ENCODE measurements at places on chromosomes 11 and 22.

DNA sequence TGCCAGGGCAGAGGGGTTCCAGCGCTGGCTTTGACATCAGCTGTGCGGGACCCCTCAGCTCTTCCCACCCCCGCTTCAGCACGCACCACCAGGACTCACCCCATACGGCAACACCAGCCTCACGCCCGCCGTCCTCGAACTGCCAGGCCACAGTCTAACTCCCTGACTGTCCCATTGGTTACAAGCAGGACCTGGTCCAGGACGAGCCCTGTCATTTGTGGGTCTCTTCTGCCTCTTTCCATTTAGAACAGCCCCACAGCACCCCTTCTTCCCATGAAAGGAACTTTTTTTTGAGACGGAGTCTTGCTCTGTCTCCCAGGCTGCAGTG, 81.7 kb downstream of the PHF21B start:
- no peak for DNase-seq

- no peak for DNase-seq
These were observed 36.2 kb downstream of the THOC5 start for GRCh38 chr22:29517215-29517908.

GRCh38 chr22:20581503-20582170, 74.2 kb downstream of the MED15 start:
- no peak for DNase-seq

DNA sequence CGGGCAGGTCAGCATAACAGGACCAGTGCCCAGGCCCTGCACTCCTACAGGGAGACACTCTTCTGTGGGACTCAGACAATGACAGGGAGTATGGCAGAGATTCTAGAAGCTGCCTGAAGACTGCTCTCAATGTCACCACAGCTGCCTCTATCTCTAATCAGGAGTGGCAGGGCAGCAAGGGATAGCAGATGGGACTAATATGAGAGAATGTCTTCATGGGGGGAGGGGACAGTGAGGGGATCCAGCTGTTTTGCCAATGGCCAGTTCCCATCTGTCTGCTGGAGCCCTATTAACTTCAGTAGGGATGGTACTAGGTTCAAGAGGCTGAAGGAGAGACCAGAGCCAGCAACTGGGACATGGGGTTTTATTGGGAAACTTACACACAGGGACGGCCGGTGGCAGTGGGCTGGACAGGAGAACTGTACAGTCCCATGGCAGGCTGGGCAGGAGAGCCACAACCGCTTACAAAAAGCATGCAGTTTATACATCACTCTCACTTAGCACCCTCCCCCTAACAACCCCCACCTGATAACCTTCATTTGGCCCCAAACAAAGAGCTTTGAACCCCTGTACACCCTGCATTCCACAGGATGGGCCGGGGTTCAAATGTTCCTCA, 2.5 kb upstream of the CD82 start:
- DNase-seq: no peak

DNA sequence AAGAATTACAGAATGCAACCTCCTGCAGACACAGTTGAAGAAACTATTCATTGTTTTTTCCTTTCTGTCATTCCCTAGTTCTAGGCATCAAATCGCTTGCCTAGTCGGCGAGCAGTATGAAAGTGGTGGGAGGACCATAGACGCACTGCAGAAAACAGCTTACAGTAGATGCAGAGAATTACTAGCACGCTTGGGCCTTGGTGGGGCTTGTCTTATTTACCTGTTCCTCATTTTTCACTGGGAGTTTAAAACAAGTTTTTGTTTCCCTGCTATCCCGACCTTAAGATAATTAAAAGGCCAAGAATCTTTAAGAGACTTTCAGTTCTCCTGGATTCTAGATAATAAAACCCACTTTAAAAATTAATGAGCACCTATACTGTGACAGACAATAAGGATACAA, 713 bp upstream of the ARL14EP start:
- no peak for DNase-seq

DNA sequence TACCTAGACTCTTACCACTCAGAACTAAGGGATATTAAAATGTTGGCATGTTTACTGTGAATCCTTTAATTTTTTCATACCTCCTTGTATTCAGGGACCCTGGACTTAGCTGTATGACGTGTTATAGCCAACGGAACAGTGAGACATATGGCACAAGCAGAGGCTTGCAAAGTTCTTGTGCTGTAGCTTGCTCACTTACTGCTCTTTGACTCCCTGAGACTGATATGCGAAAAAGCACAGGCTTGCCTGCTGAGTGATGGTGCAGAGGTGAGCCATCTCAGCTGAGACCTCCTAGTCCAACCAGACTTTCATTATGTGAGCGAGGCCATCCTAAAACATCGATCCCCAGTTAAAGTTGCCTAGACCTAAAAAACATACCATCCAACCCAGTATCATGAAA, 811.0 kb downstream of the METTL15 start:
- no peak for DNase-seq

GRCh38 chr22:30004694-30005093, 75.6 kb upstream of the HORMAD2 start:
- no peak for DNase-seq

GRCh38 chr22:48720662-48721394, 1106.8 kb downstream of the BRD1 start:
- DNase-seq: no peak

GRCh38 chr11:42301777-42302176, 842.3 kb upstream of the LRRC4C start:
- DNase-seq: no peak

GRCh38 chr11:82734120-82734479, 436 bp upstream of the FAM181B start:
- no peak for DNase-seq

DNA sequence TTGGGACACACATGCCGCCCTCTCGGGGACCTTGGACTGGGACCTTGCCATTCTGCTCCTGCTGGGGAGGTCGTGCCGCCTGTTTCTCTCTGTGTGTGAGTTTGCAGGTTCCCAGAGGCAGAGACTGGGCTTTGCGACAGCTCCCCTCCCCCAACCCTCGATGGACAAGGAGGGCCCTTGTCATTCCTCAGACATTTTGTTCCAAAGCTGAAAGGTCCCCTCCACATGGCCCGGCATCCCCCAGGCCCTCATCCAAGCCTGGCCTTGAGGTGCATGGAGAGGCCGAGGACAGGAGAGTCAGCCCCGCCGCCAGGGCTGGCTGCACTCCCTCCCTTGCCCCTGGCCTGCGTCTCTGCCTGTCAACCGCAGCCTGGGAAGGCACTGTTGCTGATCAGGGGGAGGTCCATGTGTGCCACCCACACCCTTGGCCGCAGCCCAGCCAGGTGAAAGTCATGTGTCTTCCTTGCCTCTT, 25.6 kb downstream of the FADS2 start:
- DNase-seq: no peak

DNA sequence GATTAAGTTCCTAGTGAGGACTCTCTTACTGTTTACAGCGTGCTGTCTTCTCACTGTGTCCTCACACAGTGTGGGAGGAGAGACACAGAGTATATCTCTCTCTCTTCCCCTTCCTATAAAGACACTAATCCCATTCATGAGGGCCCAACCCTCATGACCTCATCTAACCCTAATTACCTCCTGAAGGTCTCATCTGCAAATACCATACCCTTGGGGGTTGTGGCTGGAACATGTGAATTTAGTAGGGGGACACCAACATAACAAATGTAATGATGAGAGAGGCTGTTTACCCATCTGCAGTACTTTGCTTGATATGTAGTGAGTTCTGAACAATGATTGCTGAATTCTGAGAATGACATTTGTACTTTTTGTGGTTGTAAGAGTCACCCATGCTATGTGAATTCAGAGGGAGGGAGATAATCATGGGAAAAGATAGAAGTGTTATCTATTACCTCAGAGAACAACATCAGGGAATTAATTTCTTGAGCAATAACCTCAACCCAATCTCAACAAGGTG, 4.9 kb upstream of the OR52W1 start:
- no peak for DNase-seq

GRCh38 chr11:111540937-111541253, 375 bp downstream of the LAYN start:
- no peak for DNase-seq

DNA sequence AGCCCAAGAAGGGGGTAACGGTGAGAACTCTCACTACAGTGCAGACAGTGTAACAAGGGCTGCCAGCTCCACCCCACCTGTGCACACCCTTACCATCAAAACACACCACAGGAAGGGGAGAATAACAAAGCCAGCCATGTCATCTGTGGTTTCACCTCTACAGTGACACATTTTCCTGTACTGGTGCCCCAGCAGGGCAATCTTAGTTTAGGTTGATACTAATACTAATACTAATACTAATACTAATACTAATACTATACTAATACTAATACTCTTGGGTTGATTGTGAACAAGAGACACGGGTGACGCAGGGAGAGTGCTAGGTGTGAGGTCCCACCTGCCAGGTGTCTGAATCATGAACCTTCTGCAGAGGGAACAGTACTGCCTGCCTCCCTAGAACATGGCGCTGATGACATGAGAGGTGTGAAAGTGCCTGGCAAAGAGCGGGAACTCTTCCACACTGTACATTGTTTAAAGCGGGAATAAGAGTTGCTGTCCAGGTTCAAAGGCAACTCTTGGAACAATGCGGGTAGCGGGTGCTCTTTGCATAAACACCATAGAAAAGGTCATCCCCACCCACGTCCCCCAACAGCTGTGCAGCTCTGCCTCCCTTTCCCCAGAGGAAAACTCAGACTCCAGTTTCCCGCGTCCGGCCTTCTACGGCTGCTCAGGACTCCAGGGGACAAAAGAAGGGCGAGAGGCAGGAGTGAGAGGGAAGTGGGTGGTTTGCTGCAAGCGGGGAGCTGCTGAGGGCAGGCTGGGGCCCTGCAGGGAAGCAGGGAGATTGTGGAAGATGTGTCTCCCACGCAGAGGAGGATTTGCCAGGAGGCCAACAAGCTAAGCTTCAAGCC, 25.0 kb upstream of the TMPRSS4 start:
- no peak for DNase-seq

GRCh38 chr22:43530349-43531201, 118.8 kb downstream of the MPPED1 start:
- no peak for DNase-seq

GRCh38 chr22:26589845-26590736, at the start of gene TPST2:
Gene TPST2, minus strand, starts transcription at chr22:26590132. Its CDS starts 48,502 bp downstream, at chr22:26541630.
- DNase-seq: no peak

DNA sequence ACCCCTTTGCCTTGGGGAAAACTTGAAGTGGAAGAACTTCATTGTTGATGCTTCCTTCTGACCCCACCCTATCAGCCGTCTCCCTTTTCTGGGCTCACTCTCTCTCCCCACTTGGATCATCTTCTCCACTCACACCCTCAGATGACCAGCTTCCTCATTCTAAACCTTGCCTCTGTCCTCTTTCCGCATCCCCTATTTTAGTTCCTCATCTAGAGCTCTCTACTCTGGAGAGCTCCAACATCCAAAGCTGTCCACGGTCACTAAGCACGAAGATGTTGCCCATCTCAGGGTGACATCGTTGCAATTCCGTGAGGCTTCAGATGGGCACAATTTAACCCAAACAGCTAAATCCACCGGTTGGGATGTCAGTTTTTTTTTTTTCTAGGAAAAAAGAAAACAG, 31.6 kb upstream of the ME3 start:
- DNase-seq: no peak

DNA sequence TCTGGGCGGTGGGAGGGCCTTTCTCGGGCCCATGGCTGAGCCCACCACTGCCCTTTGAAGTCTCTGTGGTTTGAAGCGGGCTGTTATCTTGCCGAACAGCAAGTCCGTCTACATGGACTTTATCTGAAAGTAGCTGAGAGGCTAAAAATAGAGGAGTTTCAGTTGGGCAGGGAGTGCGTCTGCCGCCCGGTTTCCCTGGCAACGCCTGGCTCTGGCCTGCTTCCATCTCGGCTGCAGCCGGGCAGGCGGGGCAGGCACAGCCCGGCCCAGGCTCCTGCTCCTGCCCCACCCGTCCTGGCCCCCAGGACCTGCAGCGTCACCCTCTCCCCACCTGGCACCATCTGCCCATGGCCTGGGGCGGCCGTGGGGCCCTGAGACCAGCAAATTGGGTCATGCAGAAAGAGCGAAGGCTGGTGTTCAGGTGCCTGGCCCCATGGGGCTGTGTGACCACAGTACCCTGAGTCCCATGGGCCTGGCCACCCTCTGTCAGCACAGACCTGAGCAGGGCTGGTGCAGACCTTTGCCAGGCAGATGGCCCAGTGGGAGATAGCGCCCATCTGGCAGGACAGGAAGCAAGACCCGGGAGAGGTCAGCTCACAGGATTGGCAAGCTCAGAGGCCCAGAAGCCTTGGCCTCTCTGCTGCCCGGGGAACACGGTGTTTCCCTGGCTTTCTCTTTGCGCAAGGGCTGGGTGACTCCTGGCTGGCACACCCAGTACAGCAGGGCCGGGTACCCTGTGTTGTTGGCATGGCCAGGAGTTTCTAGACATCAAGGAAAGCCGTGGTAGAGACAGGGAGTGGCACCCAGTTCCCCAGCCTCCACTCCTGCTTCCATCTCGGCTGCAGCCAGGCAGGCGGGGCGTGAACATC, 79.1 kb upstream of the KCNQ1OT1 start:
- DNase-seq: no peak

GRCh38 chr11:23143022-23143421, 282.7 kb upstream of the CCDC179 start:
- DNase-seq: no peak

- DNase-seq: no peak
These were observed 73.2 kb downstream of the ARHGAP8 start for GRCh38 chr22:44825310-44826150.

DNA sequence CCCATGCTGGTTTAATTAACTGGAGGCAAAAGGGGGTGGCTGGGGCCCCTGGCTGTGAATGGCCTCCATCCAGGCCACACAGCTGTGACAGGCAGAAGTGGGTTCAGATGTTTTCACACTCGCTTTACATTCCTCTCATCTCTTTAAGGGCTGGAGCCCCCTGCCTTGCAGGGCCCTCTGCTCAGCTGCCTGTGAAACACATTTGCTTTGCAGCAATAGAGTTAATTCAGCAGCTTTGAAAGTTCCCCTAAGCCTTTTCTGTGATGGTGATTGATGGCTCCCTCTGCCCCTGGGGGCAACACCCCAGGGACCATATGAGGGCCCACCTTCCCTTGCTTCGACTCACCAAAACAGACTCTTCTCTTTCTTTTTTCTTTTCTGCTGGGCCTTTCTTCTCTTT, 139.3 kb downstream of the FEZ1 start:
- DNase-seq: no peak

Measured in AG09309 (cell line).